Central memory CD4-positive, alpha-beta T cell (primary cell): ENCODE measurements at places on chromosomes 1 and 21.

DNA sequence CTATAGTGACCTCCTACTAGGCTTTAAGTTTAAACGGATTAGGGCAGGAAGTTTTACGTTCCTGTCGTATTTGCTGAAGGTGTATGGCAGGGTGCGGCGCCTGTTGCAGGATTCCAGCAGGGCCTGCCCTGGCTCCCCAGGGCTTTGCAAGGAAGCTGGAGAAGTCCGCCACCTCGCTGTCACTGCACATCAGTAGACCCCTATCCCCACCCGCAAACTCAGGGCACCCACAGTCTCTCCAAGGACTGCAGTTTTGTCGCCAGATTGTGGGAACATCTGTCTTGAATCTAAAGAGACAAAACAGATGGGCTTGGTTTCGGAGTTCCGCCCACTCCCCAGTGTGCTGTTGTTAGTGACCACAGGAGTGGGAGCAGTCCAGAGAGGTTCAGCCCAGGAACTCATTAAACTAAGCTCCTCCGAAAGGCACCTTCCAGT is 110.8 kb downstream of the CDC7 start:
- no peak for DNase-seq

- no peak for DNase-seq
Measured at GRCh38 chr1:184456189-184456588, 69.4 kb downstream of the C1orf21 start.

- DNase-seq, result no peak
Measured at GRCh38 chr1:164648636-164649035, 89.7 kb downstream of the PBX1 start.

DNA sequence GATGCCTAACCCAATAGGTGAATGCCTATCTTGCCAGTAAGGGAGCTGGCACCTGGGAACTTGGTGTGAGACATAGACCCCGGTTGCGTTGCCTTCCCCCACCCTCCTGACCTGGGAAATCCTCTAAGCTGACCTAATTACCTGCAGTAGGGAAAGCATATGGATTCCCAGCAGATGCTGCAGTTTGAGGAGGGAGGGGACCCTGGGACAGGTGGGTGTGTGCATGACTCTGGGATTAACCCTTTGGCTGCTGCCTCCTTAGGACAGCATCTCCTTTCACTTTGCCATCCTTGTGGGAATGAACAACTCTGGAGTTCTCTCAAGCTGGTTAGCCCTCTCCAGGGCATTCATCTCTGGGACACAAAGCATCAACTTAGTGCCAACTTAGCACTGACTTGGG is 16.4 kb upstream of the NFASC start:
- DNase-seq, result no peak

GRCh38 chr21:24050231-24050630 is 1557.0 kb downstream of the MRPL39 start:
- no peak for DNase-seq

GRCh38 chr1:26021647-26022403 is at the start of gene EXTL1:
Gene EXTL1, plus strand, starts transcription at chr1:26021775. Its CDS starts 872 bp downstream, at chr1:26022647.
- DNase-seq, result no peak
